ENCODE measurements at places on chromosomes 1 and 21.

GRCh38 chr1:20848162-20848561 is 61.1 kb upstream of the HP1BP3 start:
- no peak for ATAC-seq

GRCh38 chr1:15311880-15312279 is 64.9 kb downstream of the FHAD1 start:
- ATAC-seq, result no peak

DNA sequence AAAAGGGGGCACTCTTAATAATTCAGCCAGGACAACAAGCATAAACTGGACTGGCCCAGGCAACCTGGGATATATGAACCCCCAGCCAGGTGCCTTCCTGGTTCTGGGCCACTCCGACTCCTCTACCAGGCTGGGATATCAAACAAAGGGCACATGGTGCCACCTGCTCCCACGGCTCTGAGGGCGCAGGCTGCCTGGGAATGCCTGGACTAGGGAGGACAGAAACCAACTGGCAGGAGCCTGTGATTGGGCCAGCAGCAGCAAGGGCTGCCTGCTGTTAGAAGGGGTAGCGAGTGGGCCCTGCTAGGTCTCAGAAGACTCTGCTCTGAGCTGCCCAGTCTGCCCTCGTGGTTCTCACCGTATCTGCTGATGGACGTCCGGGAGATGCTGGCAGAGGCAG is 123.2 kb upstream of the CD34 start:
- no peak for ATAC-seq

GRCh38 chr1:218397752-218398339 is 52.7 kb downstream of the TGFB2 start:
- no peak for ATAC-seq

- ATAC-seq, result no peak
Measured at GRCh38 chr1:153387785-153388184, 3.1 kb downstream of the S100A8 start.

GRCh38 chr1:22174446-22175220 is 31.7 kb upstream of the WNT4 start:
- ATAC-seq, result no peak

DNA sequence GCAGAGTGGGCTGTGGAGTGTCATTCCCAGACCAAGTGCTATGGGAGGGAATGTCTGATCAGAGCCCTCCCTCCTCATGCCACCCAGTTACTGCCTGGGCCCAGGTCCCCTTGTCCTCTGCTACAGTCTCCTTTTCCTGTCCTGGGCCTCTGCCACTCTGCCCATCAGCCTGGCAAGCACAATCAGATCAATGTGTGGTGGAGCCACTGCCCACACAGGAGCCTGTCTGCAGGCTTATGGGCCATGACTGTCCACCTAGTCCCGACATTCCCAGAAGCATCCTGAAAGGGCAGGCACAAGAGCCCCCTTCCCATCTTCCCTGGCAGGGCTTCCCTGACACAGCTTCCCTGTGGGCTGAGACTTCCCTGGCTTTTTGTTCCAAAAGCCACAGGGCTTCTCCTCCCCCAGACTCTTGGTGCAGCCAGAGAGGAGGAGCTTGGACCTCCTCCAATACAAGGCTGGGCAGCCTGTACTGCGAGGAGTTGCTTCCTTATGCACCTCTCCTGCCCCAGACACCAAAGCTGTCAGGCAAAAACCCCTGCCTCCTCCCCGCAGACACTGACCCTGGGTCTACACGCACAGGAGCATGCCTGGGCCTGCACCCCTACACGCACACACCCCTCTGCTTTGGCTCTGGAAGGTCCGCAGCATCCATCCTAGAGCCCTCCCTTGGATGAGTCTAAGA is 29.2 kb upstream of the CNTN2 start:
- peak; percentile 85 for ATAC-seq

DNA sequence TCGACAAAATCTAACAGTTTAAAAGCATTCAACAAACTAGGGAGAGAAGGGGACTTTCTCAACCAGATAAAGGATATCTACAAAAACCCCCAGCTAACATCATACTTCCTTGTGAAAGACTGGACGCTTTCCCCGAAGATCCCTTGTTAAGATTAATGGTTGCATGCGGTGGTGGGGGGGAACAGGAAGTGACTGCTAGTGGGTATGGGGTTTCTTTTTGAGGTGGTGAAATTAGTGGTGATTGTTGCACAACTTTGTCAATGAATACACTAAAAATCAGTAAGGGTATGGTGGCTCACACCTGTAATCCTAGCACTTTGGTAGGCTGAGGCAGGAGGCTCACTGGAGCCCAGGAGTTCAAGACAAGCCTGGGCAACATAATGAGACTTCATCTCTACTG is 26.9 kb upstream of the EYA3 start:
- ATAC-seq, result no peak

- ATAC-seq, result no peak
Measured at GRCh38 chr1:10401281-10401680, 2.4 kb downstream of the PGD start.

DNA sequence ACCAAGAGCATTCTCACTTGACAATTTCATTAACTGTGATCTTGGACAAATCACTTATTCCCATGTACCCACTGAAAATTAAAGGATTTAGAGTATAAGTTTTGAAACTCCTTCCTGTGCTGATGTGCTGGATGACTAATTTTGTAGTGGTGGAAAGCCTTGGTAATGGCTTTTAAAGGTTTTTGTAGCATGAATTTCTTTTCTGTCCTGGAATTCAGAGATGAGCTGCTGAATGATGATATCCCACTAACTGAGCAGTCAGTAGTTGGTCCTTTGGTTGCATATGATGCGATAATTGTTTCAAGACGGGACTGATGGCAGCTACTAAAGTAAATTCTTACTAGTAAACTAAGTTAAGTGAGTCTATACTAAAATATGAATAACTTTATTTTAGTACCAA is 5.2 kb downstream of the RPL5 start:
- no peak for ATAC-seq

DNA sequence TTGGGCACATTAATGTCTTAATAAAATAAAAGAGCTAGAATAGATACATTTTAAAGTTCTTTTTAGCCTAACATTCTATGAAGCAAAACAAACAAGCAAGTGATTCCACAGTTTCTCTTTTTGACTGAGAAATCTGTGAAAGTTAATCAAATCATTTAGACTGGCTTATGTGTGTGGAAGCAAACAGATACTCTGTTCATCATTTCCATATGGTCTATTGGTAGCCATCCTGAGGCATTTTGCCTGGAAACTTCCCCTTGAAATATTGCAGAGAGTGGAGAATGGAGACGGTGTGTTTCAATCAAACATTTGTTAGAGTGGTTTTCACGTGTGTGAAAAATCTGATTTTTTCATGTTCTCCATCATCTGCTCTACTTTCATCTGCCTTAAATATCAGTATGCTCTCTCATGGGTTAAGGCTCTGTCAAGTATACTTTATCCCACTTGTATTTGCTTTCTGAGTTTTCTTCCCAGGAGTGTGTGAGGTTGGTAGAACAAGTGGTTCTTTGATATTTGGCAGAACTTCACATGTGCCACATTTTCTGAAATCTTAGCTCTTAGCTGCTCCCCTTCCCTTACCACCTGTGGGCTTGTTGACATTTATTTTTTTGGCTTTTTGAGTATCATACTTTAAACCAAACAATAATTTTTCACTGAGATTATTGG is 139.1 kb upstream of the PTGFR start:
- ATAC-seq, result no peak

DNA sequence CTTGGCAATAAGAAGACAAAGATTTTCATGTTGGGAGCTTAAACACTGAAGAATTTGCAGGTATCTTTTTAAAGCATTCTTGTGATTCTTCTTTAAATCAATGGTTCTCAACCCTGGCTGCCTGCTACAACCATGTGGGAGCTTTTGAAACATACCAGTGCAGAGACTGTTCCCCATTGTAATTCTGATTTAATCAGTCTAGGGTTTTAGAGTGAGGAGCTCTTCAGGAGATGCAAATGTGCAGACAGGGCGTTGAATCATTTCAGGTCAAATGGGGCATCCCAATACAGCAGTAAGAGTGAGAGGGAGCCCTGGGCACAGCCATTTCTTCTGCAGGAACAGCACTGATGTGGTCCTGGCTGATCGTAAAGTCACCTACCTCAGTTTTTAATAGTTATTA is 24.3 kb downstream of the KCNJ6 start:
- ATAC-seq, result no peak

GRCh38 chr1:27383039-27383605 is at the start of gene CD164L2:
Gene CD164L2, minus strand, starts transcription at chr1:27383333. Its CDS starts 94 bp downstream, at chr1:27383239.
- ATAC-seq, result peak; percentile 68

GRCh38 chr1:64388336-64388735 is 81.6 kb upstream of the CACHD1 start:
- peak; percentile 75 for ATAC-seq

- ATAC-seq, result no peak
Measured at GRCh38 chr1:56430141-56430839, 149.1 kb downstream of the PLPP3 start.

DNA sequence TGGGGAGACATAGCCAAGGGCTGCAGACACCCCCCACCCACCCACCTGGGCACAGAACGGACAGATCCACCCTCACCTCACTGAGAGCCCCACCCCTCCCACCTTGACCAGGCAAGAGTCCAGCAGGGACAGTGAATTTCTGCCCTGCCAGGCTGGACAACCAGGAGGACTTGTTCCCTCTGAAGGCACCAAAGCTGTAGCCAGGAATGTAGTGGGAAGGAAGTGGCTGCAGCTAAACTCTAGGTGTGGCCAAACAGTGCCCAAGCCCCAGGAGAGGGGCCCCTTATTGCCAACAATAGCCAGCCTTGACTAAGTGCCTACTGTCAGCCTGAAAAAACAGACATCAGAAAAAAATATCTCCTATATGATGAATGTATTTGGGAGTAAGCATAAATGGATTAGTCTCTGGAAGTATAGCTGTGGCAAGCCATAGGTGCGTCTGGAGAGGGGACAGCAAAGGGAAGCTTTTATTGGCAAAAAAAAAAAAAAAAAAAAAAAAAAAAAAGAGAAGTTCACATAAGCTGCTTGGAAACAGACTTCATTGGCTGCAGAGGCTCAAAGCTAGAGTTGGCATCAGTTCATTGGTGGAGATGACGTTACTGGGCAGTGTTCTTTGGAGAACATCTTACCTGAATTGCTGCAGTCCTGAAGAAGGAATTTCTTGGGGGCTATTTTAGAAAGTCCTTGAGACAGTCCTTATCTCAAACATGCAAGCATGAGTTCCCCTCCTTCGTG is 64.1 kb upstream of the TMEM51 start:
- ATAC-seq, result peak; percentile 1

DNA sequence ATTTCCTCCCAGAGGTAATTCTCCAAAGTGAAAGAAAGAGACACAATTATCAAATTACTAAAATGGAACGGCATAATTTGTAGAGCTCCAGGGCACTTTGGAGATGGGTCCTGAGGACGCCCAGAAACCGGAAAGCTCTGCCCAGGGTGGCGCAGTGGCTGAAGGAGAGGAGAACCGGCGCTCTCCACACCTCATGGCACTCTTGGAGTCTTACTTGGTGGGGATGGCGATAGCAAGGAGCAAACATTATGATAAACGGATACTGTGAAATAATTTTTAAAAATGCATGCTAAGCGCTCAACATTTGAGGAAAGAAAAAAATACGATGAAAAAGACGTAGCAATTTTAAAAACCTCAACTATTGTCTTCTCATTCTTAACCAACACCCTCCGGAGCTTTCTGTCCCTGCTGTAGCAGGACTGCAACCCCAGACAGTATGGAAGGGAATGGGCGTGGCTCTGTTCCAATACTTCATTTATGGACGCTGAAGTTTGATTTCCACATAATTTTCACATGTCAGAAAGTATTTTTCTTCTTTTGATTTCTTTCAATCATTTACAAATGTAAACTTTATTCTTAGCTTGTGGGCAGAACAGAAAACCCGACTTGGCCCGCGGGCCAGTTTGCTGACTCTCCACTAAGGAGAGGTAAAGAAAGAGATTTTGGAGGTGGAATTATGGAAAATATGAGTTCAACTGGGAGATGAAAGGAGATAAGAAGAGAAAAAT is 1.1 kb downstream of the S100A11 start:
- no peak for ATAC-seq
